ENCODE measurements at places on chromosomes 3 and 15. TPM values are rescaled to one million over a fixed set of nuclear protein-coding genes. Genes with fewer than 3 reads are reported as not detected.

Gene NPAP1
- not detected for total RNA-seq

Gene FSIP1
- total RNA-seq: 0.63 TPM

Gene ADAMTSL3
- not detected for total RNA-seq

Gene PSTPIP1
- total RNA-seq: 1.0 TPM

Gene SLC24A1
- total RNA-seq: 4.4 TPM

Gene FBXW12
- total RNA-seq: not detected

Gene CD96
- not detected for total RNA-seq

Gene BSN
- total RNA-seq: under 0.01 TPM

Gene ITIH3
- not detected for total RNA-seq

Gene UNC13C
- not detected for total RNA-seq

Gene PAQR5
- total RNA-seq: 0.07 TPM

Gene EIF2A
- total RNA-seq: 219 TPM

Gene SOX14
- total RNA-seq: not detected

Gene SEMA5B
- total RNA-seq: not detected

Gene SETMAR
- 7.2 TPM for total RNA-seq

Gene ATP8B4
- total RNA-seq: not detected

Gene CELF6
- not detected for total RNA-seq

Gene TFRC
- total RNA-seq: 281 TPM

Data from pulmonary artery endothelial cell (primary cell).